ENCODE measurements at places on chromosomes 6 and 20. TPM values are rescaled to one million over a fixed set of nuclear protein-coding genes. Genes with fewer than 3 reads are reported as not detected.

The DNAH8 gene
- total RNA-seq, result under 0.01 TPM

The LAMA5 gene
- total RNA-seq, result 157 TPM

The TBCC gene
- 40.6 TPM for total RNA-seq

The MEP1A gene
- total RNA-seq, result not detected

The MUC21 gene
- total RNA-seq, result not detected

The PPP1R14C gene
- 11.3 TPM for total RNA-seq

The BMP5 gene
- not detected for total RNA-seq

The SYTL3 gene
- 1.7 TPM for total RNA-seq

The UNC93A gene
- total RNA-seq, result not detected

The NKX2-2 gene
- total RNA-seq, result not detected

The POLH gene
- total RNA-seq, result 17.0 TPM

The DYNLT2 gene
- 1.1 TPM for total RNA-seq

The PSMB8 gene
- total RNA-seq, result 65.9 TPM

The FOXA2 gene
- not detected for total RNA-seq

The KHDRBS2 gene
- total RNA-seq, result not detected

The MOXD1 gene
- total RNA-seq, result 29.5 TPM

The OLIG3 gene
- 0.06 TPM for total RNA-seq

The OR2B6 gene
- not detected for total RNA-seq

The PSMB9 gene
- 23.4 TPM for total RNA-seq

The CD83 gene
- 0.40 TPM for total RNA-seq

The HAO1 gene
- total RNA-seq, result not detected

The ADGRF1 gene
- total RNA-seq, result not detected

The SLC2A10 gene
- 40.8 TPM for total RNA-seq

The PROCR gene
- 125 TPM for total RNA-seq

The C6orf132 gene
- 0.31 TPM for total RNA-seq
